ENCODE measurements at places on chromosomes 2 and 18. TPM values are rescaled to one million over a fixed set of nuclear protein-coding genes. Genes with fewer than 3 reads are reported as not detected.

DSG2 gene
- 103 TPM for total RNA-seq

GCG gene
- total RNA-seq = 0.17 TPM

ITPRID2 gene
- 168 TPM for total RNA-seq

RBM44 gene
- 0.55 TPM for total RNA-seq

STARD6 gene
- not detected for total RNA-seq

GRCh38 chr18:25563816-25564683 lies 212.1 kb upstream of the ZNF521 start:
- DNase-seq = no peak

- no peak for DNase-seq
Measured at GRCh38 chr18:59967878-59968277, 68.1 kb downstream of the PMAIP1 start.

DNA sequence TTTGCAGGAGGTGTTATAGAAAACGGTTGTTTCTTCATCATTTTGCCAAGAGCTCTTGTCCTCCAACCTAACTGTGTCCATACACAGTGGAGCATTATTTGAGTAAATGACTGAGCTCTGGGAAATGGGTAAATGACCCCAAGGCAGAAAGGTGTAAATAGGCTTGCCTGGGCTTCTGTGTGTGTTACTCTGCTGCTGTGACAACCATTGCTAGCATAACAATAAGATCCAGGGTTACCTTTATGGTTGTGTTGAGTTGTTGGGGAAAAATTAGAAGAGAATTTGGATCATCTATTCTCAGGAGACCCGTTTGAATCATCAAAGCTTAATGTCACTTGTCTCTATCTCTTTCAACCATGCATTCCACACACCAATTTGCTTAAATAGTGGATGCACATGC lies 672.7 kb downstream of the DPP10 start:
- no peak for DNase-seq

- DNase-seq = peak; percentile 37
Measured at GRCh38 chr2:10911291-10912075, at the start of gene KCNF1. KCNF1 (plus strand) TSS chr2:10911934; CDS start chr2:10912427, 493 bp downstream.

- DNase-seq = no peak
Measured at GRCh38 chr2:31384771-31385276, 29.7 kb downstream of the XDH start.

DNA sequence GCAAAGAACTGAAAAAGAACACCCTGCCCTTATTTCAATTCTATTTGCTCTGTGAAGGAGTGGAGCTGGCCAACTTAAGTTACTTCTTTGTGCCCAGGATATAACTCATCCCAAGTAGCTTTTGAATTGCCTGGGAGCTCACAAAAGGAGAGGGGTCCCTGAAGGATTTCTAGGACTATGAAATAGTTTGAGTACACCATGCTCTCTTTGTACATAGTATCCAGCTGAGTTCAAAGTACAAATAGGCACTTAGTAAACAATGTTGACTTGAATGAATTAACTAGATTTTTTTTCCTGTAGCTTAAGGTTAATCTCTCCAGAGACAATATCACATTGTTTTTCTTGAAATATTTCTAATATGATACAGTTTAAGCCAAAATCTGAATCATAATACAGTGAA lies 47.7 kb downstream of the ZC3H15 start:
- no peak for DNase-seq

DNA sequence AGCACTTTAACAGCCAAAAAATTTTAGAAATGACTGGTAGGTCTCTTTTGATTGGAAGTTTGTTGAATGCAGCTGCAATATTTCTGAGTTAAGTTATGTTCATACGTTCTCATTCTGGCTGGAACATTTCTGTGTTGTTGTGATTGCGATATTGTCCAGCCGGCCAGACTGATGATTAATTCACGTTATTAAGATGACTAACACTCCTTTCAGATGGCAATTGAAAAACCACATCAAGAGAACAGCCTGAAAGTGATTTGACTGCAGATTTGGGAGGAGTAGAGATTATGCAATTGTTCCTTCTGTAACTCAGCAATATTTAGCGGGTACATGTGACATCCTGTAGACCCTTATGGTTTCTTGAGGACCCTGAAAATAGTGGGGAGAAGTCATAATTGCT lies 133.7 kb downstream of the FBXO15 start:
- no peak for DNase-seq

DNA sequence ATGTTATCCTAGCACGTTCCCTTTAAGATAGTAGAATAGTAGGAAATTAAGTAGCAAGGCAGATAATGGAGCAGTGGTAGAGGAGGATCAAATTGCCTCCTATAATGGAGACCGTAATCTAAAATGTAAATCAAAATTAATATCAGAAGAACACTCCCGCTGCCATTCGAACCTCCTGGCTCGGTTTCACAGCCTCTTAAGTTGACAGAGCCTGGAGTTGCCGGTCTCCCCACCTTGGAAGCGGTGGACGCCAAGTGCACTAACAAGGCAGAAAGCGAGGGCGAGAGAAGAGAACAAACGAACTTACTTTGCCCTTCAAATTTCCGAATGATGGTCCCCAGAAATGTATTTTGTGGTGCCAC lies 450 bp downstream of the KCNH7 start:
- no peak for DNase-seq

GRCh38 chr2:137117385-137117784 lies 352.0 kb downstream of the THSD7B start:
- DNase-seq = no peak

DNA sequence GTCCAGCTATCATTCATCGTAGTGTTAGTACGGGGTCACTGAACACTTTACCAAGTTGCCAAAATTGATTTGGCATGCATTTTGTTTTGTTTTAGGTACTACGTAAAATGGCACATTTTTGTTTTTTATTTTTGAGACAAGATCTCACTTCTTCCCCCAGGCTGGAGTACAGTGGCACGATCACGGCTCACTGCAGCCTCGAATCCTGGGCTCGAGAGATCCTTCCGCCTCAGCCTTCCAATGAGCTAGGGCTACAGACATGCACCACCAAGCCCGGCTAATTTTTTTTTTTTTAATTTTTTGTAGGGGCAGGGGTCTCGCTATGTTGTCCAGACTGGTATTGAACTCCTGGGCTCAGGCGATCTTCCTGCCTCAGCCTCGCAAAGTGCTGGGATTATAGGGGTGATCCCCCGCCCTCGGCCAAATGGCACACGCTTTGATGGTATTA lies 786 bp downstream of the TAF1B start:
- no peak for DNase-seq

GRCh38 chr18:32422978-32423740 lies 47.5 kb downstream of the GAREM1 start:
- no peak for DNase-seq

GRCh38 chr2:29607038-29607420 lies 314.4 kb downstream of the ALK start:
- no peak for DNase-seq

DNA sequence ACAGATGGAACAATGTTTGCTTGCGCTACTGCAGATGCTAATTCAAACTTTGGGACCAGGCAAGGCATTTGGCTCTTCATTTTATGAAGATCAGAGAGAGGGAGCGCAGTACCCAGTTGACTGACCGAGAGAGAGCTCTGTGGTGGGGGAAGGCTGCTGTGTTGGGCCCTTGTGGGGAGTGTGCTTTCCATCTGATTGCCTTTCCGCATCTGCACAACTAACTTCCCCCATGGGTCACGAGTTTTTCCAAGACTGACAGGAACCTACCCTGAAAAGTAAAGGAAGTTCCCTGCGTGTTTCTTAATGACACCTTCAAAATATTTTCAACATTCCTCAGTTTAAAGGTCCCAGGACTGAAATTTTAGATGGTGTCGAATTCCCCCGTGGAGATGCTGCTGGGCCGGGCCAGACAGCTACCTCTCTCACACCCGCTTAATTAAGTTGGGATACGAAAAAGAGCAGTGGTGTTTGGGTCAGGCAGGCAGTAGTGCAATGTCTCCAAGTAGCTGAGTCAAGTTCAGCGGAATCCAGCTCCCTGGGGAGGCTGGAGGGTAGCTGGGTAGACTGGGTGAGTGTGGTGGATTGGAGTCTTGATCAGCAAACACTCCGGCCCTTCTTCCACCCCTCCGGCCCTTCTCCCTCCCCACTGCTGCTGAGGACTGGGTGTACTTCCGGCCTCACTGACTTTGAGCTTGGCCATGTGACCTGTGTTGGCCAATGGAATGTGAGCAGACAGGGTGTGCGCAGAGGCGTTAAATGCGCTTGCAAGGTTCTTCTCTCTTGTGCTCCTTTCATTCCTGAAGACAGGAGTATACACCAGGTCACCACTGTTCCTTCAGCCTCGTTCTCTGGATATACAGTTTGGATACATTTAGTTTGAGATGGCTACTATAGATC lies 2.3 kb upstream of the ARHGAP25 start:
- no peak for DNase-seq

DNA sequence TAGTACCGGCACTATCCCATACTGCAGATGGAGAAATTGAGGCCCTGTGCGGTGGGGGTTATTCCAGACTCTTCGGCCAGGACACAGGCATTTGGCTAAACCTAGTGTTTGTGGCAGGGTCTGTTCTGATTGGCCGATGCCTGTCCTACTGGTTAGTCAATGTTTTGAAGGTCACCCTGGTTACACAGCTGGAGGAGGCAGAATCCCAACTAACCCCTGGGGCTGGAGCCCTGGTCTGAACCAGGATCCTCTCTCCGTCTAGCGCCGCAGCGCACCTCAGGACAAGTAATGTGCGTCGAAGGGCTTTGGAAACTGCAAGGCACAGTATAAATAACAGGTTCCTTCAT lies 19.4 kb downstream of the TEX44 start:
- DNase-seq = peak; percentile 14
